DND-41 (cell line): ENCODE measurements at places on chromosomes 12 and 14.

GRCh38 chr14:31842899-31843298 lies 234.2 kb upstream of the ARHGAP5 start:
- DNase-seq: no peak

DNA sequence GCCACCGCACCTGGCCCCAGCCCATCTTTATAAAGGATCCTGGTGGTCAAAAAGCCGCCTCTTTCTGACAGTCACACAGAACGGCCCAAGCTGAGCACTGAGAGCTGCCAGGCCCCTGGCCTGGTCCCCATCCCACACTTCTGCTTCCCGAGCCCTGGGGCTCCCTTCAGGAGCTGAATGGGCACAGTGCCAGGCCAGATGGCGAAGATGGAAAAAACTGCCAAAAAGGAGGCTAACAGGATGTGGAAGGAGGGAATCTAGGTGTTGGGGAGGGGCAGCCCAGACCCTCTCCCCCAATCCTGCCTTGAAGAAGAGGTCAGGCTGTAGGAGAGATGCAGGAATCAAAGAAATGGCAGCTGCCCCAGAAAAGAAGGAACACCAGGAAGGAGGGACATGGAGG lies 5.0 kb downstream of the LPAR5 start:
- DNase-seq: no peak

- DNase-seq: no peak
These were observed 6.8 kb downstream of the WDHD1 start for GRCh38 chr14:55019968-55020554.

- DNase-seq: no peak
These were observed 67.2 kb downstream of the SLC8A3 start for GRCh38 chr14:70121521-70121920.

DNA sequence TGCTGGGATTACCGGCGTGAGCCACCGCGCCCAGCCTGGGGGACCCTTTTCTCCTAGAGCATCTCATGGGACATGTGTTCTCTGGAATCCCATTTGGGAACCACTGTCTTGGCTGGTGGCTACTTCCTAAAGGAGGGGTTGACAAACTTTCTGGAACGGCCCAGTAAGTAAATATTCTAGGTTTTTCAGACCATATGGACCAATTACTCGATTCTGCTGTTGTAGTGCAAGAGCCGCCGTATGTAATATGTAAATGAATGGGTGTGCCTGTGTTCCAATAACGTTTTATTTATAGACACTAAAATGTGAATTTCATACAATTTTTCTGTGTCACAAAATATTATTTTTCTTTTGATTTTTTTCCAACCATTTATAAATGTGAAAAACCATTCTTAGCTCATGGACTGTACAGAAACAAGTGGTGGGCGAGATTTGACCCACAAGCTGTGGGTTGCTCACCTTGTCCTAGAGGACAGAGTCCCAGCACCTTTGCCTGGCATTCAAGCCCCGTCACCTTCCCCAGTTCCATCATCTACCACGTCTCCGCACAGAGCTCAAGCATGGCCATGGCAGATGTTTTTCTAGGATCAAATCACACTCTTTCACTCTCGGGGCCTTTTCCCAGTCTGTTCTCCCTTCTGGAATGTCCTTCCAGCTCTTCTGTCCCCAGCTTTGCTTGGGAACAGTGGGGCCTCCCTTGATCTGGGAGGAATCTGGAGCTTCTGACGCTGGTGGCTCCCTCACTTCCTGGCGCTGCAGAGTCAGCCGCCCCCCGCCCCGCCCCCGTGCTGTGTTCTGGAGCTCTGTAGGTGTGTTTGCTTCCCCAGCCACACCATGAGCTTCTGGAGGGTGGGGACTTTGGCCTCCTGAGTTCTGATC lies 17.9 kb upstream of the RCOR1 start:
- no peak for DNase-seq

DNA sequence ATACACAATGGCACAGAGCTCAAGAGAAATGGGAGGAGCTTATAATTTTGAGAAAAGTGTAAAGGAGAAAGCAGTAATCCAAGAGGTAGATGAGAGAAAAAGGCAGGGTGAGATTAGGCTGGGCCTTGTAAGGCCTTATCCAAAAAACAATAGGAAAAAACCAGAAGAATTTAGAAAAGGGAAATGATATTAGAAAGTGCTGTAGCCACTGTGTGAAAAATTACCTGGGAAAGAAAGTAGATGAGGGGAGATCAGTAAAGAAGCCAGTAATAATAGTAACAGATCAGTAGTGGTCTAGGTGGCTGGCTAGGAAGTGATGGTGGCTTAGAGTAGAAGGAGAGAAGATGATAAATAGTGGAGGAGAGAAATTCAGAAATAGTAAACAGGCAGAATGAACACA lies 66.3 kb upstream of the CFL2 start:
- no peak for DNase-seq

DNA sequence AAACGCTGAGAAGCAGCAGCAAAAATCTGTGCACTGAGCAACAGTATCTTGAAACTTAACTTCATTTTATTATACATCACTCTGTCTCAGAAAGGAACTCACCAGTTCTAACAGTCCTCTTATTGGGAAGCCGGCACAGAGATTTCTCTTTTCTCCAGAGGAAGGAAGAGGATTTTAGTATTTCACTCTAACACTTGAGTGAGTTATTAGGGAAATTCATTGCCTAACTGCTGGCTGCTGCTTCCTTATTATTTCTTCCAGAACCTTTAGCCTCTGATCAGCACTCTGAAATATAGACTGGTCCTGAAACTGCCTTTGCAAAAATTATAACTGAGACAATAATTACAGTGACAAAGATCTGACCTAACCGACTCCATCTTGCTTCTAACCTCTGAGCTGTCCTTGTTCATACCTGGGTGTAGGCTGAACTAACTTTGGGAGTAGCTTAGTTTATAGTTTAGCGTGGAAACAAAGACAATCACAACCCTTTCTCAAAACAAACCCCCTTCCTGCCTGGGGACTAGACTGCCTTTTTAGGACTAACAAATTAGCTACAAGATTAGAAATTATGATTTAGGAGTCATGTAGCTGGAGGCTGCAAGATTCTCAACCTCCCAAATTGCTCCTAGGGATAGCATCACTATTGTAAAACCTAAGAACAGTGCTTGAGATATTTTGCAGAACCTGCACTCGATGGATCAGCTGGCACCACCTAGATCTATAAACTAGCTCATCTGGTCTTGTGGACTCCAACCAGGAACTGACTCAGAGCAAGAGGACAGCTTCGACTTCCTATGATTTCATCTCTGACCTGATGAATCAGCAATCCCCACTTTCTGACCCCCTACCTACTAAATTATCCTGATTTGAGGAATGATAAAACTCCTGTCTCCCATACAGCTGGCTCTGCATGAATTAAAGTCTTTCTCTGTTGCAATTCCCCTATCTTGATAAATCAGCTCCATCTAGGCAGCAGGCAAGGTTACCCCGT lies 117.5 kb downstream of the DYRK2 start:
- no peak for DNase-seq

GRCh38 chr14:68032154-68032553 lies 212.6 kb downstream of the RAD51B start:
- DNase-seq: no peak
